Stomach (tissue), 19 donors: ENCODE measurements at places on chromosomes 2 and 18. TPM values are rescaled to one million over a fixed set of nuclear protein-coding genes. Genes with fewer than 3 reads are reported as not detected.
A peak's percentile ranks its signal among the peaks of the same experiment; 100 is the strongest.

DNA sequence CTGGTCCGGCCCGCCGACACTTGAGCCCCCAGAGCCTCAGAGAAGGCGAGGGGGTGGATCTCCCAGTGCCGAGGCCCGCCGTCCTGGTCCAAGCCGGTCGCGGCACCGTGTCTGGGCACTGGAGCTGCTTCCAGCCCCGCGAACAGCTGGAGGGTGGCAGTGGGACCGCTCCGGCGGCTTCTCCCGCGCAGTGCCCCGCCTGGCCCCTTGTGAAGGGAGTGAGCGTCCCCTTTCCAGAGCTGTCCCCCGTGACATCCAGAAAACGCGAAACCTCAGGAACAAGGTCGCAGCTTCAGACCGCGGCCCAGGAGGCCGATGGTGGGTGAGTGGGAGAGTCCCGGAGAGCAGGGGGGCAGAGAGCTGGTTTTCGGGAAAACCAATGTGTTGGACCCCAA is 579 bp upstream of the EMX1 start:
- DNase-seq: no peak

SLC16A14 gene
- 5.7 TPM for total RNA-seq

- DNase-seq: no peak
These were observed 171.8 kb upstream of the LHCGR start for GRCh38 chr2:48927355-48927754.

ATOH8 gene
- total RNA-seq: 23.2 TPM

DNA sequence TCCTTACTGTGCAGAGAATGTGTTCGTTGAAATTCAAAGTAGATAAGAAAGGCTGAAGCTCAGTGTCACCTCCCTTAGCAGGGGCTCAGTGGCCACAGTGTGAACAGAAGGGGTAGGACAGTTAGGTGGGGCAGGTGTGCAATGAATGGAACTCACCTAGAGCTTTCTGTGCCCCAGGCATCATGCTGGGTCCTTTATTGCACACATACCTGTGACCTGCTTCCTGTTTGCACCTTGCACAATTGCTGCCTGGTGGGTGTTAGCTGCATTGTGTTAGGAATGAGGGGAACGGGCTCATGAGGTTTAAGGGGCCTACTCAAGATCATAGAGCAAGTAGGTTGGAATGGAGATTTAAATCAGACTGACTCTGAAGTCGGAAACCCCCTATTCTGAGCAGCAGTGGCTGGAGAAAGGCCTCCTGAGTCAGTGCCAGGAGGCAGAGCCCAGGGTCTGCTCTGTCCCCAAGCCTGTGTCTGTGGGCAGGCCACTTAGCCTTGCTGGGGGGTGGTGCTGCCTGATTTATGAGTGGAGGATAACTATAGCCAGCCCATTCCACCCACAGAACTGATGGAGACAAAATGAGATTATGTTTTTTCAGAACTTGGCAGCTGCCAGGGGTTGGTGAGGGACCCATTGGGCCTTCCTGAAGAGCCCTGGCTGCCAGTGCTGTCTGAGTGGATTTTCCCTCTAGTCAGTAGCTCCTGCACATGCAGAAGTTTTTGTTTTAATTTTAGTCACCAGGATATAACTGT is 76.2 kb downstream of the NPAS2 start:
- no peak for DNase-seq

DNA sequence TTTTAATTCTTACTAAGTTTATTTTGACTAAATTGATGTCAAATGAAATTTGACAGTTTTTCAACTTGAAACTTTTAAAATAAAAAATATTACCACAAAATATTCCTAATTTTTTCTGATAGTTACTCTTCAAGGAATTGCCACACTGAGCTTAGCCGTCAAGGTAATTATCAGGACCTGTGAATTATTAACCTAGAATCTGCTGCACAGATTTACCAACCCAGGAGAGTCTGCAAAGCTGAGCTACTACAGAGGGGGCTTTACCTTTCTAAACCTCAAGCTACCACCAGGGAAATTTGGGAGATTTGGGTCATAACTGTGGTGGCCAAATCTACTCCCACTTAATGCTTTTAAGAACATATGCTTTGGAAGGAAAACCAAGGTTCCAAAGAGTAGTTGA is 324.6 kb downstream of the CCDC178 start:
- peak; percentile 27 for DNase-seq

GRCh38 chr18:24988253-24988840 is 363.6 kb downstream of the ZNF521 start:
- no peak for DNase-seq

LYPD6 gene
- 8.1 TPM for total RNA-seq
